ENCODE measurements at places on chromosomes 7 and 10. TPM values are rescaled to one million over a fixed set of nuclear protein-coding genes. Genes with fewer than 3 reads are reported as not detected.

The DHTKD1 gene
- 7.6 TPM for polyA plus RNA-seq

The PNPLA8 gene
- 22.3 TPM for polyA plus RNA-seq

The CAMK1D gene
- polyA plus RNA-seq, result 15.2 TPM

The OR13A1 gene
- not detected for polyA plus RNA-seq

GRCh38 chr10:1630304-1630703 lies 107.0 kb downstream of the ADARB2 start:
- no peak for DNase-seq

DNA sequence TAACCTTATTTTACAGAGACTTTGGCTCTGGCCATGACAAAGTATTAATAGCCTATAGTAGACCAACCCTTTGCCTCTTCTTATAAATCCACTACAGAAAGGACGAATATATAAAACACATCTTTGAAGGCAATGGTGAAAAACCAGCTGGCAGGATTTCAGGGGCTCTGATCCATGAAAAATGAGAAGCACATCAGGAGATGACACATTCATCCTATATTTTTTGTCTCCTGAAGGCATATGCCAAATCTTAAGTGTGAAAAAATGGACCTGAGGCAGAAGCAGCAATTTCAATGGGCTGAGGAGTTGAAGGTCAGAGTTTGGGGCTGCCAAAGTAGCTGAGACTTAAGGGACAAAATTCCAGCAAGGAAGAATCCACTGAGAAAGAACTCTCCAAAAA lies 14.4 kb downstream of the RNF216 start:
- DNase-seq, result no peak

GRCh38 chr7:103141753-103142404 lies 7.0 kb downstream of the NAPEPLD start:
- DNase-seq, result no peak

GRCh38 chr7:17472939-17473338 lies 174.5 kb downstream of the AHR start:
- DNase-seq, result no peak

GRCh38 chr10:35685402-35685801 lies 43.3 kb upstream of the FZD8 start:
- no peak for DNase-seq

All from right cardiac atrium (tissue), 5 donors.